DMS79 treated with DMSO at 0.1 percent for 48 hours (cell line): ENCODE measurements at places on chromosomes 3 and 15.

- DNase-seq: no peak
Measured at GRCh38 chr3:64450396-64450956, 225.2 kb upstream of the PRICKLE2 start.

GRCh38 chr15:67366904-67367303, 112.3 kb downstream of the IQCH start:
- no peak for DNase-seq

- DNase-seq: no peak
Measured at GRCh38 chr3:99760629-99761028, 57.0 kb upstream of the CMSS1 start.

DNA sequence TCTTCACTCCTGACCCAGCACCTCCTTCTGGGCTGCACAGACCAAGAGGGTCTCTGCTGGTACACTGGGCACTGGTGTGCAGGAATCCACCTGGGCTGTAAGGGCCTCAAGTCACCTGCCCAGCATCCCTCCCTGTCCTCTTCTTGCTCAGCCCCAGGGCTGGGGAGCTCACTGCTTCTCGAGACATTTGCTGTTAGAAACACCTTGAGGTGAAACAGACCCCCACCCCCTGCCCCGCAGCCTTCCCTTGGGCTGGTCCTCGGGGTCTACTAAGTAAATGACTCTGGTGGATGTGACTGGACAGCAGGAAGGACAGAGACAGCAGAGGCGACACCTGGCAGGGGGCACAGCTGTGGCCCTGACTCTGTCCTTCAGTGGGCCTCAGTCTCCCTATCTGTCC, 29.1 kb downstream of the LOXL1 start:
- DNase-seq: no peak

- DNase-seq: no peak
Measured at GRCh38 chr3:126354776-126355175, 2.4 kb downstream of the KLF15 start.

DNA sequence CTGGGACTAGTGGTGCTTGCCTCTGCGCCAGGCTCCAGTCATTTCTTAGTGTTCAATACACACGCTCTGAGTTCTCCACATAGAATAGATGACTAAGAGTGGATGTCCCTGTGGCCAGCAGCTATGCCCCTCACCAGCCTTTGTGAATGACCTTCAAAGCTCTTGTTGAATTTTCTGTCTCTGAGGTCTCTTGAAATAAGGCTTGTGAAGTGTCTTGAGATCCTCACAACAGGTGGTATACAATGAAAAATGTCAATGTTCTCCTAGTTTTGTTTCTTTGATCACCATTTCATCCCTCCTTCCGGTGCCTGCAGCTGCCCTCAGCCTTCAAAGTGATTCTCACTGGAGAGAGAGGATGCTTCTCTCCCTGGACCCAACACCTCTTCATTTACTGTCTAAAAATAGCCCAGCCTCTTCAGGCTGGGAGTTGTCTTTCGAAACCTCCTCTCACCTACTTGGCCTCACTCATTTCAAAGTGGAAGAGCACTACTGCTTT, 5.4 kb downstream of the MAPKBP1 start:
- no peak for DNase-seq

DNA sequence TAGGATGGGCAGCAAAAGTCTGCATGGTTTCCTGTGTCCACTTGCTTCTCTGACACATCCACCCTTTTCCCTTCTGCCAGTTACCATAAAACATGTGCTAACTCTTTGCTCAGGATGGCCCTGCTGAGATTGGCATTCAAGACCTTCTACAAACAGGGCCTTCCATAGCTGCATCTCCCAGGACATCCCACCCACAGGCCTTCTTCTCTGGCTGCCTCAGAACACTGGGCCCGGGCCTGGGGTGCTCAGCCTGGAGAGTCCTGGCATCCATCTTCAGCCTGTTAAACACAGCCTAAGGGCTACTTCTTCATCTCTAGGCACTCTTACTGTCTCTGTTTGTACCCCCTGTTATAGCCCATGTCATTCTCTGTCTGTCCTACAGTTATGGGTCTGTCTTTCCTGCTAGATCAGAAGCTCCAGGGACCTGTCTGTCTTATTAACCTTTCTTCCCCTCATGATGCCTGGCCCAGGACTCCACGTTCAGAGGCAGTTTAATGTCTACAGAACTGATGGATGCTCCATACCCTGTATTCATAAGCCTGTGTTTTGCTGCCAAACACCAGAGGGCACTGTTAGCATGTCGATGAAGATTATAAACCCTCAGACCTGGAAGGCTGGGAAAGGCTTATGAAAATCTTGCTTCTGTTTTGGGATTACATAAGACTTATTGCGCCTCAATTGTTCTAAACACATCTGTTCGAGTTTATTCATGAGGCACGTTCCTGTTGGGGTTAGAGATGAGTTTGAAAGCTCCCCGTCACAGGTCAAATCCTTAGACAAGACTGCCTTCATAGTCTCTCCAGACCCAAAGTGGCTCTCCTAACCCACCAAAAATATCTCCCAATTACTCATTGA, 16.5 kb downstream of the SEMA3G start:
- DNase-seq: peak; percentile 30

DNA sequence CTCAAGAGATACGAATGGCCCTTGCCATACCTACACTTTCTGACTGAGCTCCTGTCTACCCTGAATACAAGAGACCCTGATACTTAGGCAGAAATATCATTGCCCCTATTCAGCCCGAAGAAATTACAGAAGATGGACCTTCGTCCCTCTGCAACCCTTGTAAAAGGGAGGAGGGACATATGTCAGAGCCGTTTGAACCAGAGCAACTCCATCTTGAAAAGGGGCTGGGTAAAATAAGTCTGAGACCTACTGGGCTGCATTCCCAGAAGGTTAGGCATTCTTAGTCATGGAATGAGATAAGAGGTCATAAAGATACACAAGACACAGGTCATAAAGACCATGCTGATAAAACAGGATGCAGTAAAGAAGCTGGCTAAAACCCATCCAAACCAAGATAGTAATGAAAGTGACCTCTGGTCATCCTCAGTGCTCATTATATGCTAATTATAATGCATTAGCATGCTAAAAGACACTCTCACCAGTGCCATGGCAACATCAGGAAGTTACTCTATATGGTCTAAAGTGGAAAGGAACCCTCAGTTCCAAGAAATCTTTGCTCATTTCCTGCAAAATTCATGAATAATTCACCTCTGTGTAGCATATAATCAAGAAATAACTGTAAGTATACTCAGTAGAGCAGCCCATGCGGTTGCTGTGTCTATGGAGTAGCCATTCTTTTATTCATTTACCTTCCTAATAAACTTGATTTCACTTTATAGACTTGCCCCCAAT, 49.7 kb upstream of the GPD1L start:
- no peak for DNase-seq

DNA sequence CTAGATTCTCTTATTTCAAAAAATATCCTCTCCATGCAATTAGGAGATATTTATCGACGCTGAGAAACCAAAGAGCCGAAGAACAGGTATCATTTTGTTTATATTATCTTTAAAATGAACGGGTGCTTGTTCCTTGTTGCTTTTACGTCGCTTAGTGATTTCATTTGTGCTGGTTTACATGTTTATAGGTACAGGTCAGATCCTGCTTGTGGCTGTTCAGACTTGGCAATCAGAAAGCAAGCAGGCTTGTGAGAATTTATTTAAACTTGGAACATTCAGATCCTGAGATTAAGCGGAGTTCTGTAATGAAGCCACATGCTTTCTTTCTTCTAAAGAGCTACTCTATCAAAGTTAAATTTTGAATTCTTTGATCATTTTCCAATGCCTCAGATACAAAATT, 43.0 kb upstream of the ATP2C1 start:
- DNase-seq: peak; percentile 78

GRCh38 chr15:87294854-87295253, 961.7 kb downstream of the NTRK3 start:
- no peak for DNase-seq

GRCh38 chr3:116386168-116386567, 59.1 kb downstream of the LSAMP start:
- no peak for DNase-seq

DNA sequence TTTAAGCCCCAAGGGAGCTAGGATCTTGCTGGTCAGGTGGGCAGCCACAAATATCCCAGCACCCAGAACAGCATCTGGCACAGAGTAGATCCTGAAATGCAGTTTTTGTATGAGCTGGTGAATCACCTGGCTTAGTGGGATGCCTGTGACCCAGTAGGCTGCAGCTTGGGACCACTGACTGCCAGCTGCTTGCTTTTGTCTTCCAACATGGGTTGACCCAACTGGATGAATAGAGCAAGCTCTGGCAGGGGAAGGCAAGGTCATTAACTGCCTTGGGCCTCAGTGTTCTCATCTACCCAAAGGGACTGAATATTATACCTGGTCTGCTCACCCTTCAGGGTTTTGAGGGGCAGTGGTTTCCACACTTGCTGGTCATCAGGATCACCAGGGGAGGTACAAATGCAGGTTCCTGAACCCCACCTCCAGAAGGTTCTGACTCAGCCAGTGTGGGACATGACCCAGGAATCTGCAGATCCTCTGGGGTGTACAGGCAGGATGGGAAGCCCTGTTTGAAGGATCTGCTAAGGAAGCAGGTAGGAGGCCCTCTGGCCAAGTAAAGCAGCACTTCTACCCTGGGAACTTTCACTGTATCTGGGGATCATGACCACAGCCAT, 55.4 kb downstream of the ITGA11 start:
- no peak for DNase-seq

DNA sequence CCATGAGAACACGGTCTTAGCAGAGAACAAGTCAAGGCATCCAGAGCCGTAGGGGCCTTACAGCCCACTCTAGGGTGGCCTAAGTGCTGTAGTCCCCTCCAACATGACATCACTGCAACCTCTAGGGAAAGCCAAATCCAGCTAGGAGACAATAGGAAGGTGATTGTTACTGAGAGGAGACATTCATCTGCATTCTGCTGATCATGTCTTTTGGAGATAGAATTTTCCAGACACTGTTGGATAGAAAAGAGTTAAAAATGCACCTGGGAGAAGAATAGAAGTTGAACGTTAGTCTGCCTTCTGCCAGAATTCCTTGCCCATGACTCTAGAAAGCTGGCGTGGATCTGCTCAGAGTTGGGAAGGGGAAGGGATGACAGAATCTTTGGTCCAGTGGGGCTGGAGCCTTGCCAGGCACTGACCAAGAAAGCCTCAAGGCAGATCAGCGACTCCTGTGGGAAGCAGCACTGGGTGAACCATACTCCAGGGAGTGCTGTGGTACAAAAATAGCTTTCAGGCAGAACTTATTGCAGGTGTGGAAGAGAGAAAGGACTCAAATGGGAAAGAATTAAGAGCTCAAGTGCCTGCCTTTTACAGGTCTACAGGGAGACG, 44.8 kb upstream of the RAF1 start:
- DNase-seq: no peak

DNA sequence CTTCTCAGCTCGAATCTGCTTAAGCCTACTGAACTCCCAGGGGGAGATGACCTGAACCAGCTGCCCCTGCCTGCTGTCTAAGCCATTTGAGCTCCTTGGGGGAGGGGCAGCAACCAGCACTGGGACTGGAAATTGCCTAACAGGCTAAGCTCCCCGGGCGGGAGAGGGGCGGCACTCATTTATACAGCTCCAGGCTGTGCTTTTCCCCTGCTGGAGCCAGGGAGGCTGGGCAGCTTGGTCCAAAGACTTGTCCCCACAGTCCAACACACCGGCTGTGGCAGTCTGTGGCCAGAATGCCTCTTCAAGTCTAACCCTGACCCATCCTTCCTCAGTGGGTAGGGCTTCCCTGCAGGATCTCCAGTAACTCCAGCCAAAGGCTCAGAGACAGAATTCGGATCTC, 1241.5 kb downstream of the ROBO2 start:
- DNase-seq: no peak

GRCh38 chr3:75332794-75333193, 331.3 kb upstream of the FRG2C start:
- DNase-seq: no peak

- DNase-seq: no peak
Measured at GRCh38 chr3:38257583-38257982, 8.0 kb upstream of the SLC22A13 start.

GRCh38 chr15:38878926-38879325, 314.3 kb upstream of the RASGRP1 start:
- DNase-seq: no peak

DNA sequence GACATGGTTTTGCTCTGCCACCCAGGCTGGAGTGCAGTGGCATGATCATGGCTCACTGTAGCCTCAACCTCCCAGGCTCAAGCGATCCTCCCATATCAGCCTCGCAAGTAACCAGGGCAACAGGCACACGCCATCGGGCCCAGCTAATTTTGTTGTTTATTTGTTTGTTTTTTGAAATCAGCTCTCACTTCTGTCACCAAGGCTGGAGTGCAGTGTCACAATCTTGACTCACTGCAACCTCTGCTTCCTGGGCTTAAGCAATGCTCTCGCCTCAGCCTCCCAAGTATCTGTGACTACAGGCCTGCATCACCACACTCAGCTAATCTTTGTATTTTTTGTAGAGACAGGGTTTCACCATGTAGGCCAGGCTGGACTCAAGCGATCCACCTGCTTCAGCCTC, 26.3 kb upstream of the PLCH1 start:
- DNase-seq: no peak

DNA sequence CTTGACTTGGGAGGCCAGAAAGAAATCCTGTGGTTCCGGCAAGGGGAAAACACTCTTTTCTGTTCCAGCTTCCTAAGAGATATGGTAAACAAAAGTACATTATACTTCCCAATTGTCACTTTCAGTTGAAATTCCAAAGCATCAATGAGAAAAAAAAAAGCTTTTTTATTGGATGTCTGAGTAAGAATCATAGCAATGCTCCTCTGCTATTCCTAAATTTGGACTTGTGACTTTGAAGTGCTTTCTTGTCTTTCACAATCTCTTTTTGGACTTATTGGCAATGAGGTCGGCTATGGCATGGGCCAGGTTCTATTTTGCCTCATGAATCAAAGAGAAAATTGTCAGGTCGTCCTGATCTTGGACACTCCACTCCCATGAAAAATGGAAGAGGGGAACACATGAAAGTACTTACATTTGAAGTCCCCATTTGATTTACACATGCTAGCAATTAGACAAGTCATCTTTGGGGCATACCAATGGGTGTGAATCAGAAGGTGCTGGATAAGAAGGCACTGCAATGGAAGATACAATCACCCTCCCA, 170.5 kb downstream of the GREM1 start:
- DNase-seq: no peak

DNA sequence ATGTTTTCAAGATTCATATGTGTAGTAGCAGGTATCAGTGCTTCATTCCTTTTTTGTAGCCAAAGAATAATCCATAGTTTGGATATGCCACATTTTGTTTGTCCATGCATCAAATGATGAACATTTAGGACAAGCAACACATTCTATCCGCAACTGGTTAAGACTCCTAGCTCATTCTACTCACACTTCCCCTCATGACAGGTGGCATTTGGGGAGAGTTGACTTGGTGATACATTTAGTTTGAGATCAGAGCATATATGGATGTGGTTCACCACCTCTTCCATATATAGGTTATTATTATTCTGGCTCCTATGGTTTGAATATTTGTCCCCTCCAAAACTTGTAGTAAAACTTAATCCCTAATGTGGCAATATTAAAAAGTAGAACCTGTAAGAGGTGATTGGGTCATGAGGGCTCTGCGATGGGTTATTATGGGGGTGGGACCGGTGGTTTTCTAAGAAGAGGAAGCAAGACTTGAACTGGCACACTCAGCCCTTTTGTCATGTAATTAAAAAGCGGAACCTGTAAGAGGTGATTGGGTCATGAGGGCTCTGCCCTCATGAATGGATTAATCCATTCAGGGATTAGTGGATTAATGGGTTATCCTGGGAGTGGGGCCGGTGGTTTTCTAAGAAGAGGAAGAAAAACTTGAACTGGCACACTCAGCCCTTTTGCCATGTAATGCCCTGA, 75.3 kb upstream of the HRH1 start:
- DNase-seq: no peak

- no peak for DNase-seq
Measured at GRCh38 chr15:74320352-74321247, 46.8 kb downstream of the CYP11A1 start.

GRCh38 chr3:55473788-55474187, 13.3 kb downstream of the WNT5A start:
- no peak for DNase-seq
